ENCODE measurements at places on chromosomes 3 and 15.

GRCh38 chr15:58511599-58511987, 79.8 kb downstream of the LIPC start:
- no peak for DNase-seq

DNA sequence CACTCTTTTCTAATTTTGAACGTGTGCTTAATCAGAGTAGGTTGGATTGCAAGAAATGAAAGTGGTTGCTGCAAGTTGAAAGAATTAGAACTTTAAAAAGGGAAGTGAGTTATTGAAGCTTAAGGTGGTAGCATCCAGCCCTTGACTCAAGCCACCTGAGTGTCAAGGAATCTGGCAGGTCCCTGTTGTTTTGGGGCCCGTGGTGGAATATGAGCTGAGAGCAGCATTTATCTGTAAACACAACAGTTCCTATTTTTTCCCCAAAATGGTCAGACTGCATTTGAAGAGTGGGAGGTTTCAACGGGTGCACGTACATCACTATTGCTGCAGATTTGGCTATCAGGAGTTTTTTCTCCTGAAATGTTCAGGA, 1.7 kb downstream of the ITPR1 start:
- DNase-seq = no peak

- DNase-seq = no peak
Measured at GRCh38 chr15:33358306-33358705, 47.5 kb downstream of the RYR3 start.

DNA sequence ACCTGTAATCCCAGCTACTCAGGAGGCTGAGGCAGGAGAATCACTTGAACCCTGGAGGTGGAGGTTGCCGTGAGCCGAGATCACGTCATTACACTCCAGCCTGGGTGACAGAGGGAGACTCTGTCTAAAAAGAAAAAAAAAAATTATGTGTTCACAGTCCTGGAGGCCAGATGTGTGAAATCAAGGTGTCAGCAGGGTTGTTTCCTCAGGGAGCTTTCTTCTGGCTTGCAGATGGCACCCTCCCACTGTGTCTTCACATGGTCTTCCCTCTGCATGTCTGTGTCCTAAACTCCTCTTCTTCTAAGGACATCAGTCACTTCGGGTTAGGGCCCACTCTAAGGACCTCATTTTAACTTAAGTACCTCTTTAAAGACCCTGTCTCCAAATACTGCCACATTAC, 56.1 kb upstream of the UBE2E1 start:
- no peak for DNase-seq

GRCh38 chr15:31156226-31156625, 54.7 kb upstream of the TRPM1 start:
- no peak for DNase-seq

DNA sequence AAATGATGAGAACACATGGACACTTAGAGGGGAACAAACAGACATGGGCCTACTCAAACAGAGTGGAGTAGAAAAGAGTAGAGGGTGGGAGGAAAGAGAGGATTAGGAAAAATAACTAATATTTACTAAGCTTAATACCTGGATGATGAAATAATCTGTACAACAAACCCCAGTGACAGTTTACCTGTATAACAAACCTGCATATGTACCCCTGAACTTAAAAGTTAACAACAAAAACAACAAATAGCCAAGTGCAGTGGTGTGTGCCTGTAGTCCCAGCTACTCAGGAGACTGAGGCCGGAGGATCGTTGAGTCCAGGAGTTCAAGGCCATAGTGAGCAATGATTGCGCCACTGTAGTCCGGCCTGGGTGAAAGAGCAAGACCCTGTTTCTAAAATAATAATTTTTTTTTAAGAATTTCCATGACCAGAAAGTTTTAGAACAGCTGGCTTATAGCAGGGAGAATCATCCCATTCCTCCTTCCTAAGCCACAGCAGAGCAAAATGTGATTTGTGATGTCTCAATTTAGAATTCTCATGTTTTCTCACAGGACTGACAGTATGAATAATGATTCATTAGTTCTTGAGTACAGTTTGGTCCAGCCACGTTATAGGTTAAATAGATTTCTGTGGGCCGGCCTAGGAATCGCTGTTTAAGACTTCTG, 150.0 kb downstream of the ZNF609 start:
- no peak for DNase-seq

DNA sequence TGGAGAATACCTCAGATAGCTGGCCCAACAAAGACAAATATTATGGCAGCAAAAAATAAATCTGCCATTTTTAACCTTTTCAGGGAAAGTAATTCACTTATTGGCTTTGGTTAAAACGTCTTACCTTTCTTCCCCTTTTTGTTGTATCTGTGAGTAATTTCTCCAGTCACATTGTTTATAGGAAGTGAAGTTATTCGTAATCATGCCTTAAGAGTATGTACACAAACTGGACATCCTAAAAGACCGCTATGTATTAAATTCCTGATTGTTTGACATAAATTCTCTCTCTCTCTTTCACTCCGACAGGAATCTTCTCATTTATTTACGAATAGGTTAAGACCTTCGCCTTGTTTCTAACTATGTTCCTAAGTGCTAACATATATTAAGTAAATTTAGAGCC, 474.0 kb downstream of the MECOM start:
- DNase-seq = no peak

DNA sequence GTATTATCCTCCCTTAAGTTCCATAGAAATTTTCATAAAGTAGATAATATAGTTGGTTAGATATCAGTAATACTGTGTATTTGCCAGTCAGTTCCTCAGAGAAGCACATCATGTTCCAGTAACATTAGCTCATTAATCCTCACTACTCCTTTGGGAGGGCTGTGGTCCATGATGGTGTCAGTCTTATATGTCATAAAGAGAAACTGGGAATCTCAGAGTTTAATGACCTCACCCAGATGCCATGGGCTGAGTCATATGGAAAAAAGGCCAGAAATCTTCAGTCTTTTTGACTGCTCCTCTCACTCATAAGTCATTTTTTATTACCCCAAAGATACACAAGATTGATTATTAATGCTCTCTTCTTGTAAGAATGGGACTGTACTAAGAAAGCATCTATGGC, 188.6 kb downstream of the CHL1 start:
- no peak for DNase-seq

DNA sequence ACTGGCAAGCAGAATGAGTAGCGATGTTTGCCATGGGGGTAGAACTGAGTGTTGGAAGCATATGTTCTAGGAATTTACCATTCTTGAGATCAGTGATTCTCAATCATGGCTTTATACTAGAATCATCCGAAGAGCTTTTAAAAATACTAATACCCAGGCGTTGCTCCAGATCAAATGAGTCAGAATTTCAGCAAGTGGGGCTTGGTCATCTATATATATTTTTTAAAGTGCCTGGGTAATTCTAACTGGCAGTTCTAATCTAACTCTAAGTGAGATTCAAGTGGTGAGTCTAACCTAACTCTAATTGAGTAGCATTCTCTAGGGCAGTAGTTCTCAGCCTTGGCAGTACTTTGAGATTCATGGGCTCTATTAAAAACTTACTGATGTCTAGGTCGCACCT, 20.8 kb downstream of the TM4SF1 start:
- no peak for DNase-seq

- DNase-seq = no peak
Measured at GRCh38 chr3:49421890-49422378, 339 bp downstream of the AMT start.

- DNase-seq = no peak
Measured at GRCh38 chr15:91225741-91226140, 125.7 kb downstream of the SV2B start.

DNA sequence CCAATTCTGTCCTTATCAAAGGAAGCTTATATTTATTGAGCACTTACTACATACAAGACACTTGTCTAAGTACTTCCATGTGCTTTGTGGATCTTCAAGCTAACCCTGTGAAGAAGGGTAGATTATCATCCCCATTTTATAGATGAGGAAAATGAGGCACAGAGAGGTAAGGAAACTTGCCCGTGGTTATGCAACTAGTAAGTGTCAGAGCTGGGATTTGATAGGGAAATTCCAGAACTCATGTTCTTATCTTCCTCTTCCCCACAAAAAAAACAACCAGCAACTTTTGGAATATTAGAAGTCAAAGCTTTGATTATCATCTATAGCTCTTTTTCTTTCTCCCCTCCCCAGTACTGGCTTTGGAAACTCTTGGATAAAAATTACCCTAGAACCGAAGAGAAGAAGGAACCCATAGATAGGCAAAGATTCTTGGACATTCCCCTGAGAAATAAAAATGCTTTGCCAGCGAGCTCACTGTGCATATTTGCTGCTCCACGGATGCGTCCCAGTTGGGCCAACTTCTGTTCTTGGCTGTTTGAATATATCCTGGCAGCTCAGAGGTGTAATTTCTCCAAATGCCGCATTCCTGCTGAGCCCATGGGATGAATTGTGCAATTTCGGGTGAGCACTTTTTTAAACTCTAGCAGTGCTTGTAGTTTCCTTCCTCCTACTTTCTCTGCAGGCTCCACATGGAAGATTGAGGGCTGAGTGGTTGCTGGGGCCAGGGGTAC, 591.5 kb upstream of the CFAP20DC start:
- DNase-seq = no peak

GRCh38 chr3:60742606-60743145, 508.6 kb downstream of the FHIT start:
- DNase-seq = no peak

GRCh38 chr15:25677719-25678499, 185.2 kb downstream of the ATP10A start:
- no peak for DNase-seq

- no peak for DNase-seq
Measured at GRCh38 chr3:161854232-161854771, 357.7 kb downstream of the OTOL1 start.

- DNase-seq = no peak
Measured at GRCh38 chr3:127412578-127413317, 124.9 kb upstream of the PRR20G start.

DNA sequence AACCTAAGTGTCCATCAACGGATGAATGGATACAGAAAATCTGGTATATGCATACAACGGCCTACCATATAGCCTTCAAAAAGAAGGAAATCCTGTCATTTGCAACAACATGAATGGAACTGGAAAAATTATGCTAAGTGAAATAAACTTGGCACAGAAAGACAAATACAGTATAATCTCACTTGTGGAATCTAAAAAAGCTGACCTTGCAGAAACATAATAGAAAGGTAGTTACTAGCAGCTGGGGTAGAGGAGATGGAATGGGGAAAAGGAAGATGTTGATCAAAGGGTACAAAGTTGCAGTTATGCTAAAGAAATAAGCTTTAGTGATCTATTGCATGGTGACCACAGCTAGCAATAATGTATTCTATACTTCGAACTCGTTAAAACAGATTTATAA, 444.1 kb downstream of the OCA2 start:
- DNase-seq = no peak

DNA sequence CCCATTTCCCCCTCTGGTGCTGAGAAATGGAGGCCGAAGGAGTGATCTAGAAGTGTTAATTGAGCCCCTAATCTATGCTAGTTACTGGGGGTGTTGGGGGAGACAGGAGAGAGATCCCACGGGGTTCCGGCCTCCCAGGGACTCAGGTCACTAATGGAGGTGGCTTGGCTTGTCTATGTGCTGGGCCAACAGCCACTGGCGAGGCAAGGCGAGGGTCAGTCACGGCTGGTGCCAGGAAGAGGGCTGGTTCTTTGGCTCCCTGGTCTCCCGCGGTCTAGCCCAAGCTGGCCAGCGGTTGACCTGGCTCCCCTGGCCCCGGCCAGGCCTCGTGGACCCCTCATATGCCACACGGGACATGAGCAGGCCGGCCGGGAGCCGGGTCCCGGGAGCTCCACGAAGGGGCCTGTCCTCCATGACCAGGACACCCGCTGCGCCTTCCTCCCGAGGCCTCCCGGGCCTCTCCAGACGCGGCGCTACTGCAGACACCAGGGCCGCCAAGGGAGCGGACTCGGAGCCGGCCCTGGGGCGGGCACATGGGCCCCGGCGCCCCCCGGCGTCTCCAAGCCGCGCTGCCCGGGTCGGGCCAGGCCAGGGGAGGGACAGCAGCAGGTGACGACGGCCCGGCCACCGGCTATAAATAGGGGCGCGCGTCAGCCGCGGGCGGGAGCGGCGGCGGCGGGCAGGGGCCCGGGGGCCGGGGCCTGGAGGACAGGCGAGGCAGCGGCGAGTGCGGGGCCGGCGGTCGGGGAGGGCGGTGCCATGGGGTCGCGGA, at the start of gene ALPK3:
Gene ALPK3, plus strand, starts transcription at position 663 of the 772 bp plus-strand sequence. Its CDS starts 97 bp downstream, at position 760.
- DNase-seq = no peak

DNA sequence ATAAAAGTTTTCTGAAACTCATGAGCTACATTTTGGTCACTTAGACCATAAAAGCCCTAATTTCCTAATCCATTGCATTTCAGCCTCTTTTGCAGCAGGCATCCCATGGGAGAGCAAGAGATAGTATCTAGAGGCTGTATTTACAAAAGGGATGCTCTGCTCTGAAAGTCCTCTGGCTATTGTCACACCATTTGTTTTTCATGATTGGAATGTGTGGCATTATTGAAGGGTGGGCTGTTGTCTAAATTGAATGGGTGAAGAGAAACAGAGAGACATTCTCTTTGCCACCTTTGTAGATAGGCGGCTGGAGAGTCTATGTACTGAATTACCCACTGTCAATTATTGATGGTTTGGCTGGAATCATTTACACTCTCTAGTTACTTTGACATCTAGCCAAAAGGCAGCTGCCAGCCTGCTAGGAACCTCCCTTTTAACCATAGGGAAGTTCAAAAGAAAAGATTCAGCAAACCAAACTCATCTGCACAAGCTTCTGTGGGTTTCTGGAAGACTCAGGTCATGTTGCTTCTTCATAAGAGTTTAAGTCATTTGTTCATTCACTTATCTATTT, 89.8 kb upstream of the RARB start:
- DNase-seq = no peak

- no peak for DNase-seq
Measured at GRCh38 chr3:3066378-3066777, 43.8 kb downstream of the IL5RA start.

Measured in NCI-H1105 (cell line).